Renal cortical epithelial cell (primary cell): ENCODE measurements at places on chromosomes 3 and 15. TPM values are rescaled to one million over a fixed set of nuclear protein-coding genes. Genes with fewer than 3 reads are reported as not detected.

PRSS50 gene
- total RNA-seq = 0.17 TPM in 1 of 2 replicates, not detected in the other

SPESP1 gene
- total RNA-seq = 0.75 and 4.3 TPM in 2 replicates

MEX3B gene
- total RNA-seq = 1.9 and 4.6 TPM in 2 replicates

ASB14 gene
- total RNA-seq = 0.17 TPM in 1 of 2 replicates, not detected in the other

TMCO5A gene
- not detected in 2 replicates for total RNA-seq

RTP3 gene
- not detected in 2 replicates for total RNA-seq

POLQ gene
- total RNA-seq = 0.45 and 3.8 TPM in 2 replicates

CHRFAM7A gene
- total RNA-seq = 2.0 and 4.7 TPM in 2 replicates

HCLS1 gene
- 0.17 and 0.20 TPM in 2 replicates for total RNA-seq

FGF12 gene
- total RNA-seq = 1.2 and 1.6 TPM in 2 replicates

DNAJA4 gene
- 3.3 and 11.1 TPM in 2 replicates for total RNA-seq

ERICH6 gene
- 0.35 TPM in 1 of 2 replicates, not detected in the other for total RNA-seq

UCN2 gene
- total RNA-seq = 4.0 and 11.5 TPM in 2 replicates

KLF15 gene
- total RNA-seq = under 0.01 and 0.50 TPM in 2 replicates

CELF6 gene
- total RNA-seq = 0.15 TPM in 1 of 2 replicates, not detected in the other

SAXO2 gene
- total RNA-seq = under 0.01 and 2.3 TPM in 2 replicates

TMEM108 gene
- total RNA-seq = 0.25 TPM in 1 of 2 replicates, not detected in the other

NCBP2 gene
- total RNA-seq = 76.4 and 94.9 TPM in 2 replicates

FBXW12 gene
- total RNA-seq = not detected in 2 replicates

SUCNR1 gene
- total RNA-seq = 0.17 and 2.1 TPM in 2 replicates

PCOLCE2 gene
- total RNA-seq = 4.7 and 7.3 TPM in 2 replicates

TRPM1 gene
- total RNA-seq = not detected in 2 replicates

CCR4 gene
- not detected in 2 replicates for total RNA-seq

HIGD2B gene
- total RNA-seq = 0.15 TPM in 1 of 2 replicates, not detected in the other

FEM1B gene
- total RNA-seq = 54.1 and 56.3 TPM in 2 replicates

CPLX3 gene
- total RNA-seq = not detected in 2 replicates

LSAMP gene
- 0.55 TPM in 1 of 2 replicates, not detected in the other for total RNA-seq

PCLAF gene
- total RNA-seq = 1.2 and 8.3 TPM in 2 replicates

CCR9 gene
- 0.35 TPM in 1 of 2 replicates, not detected in the other for total RNA-seq

OR5K3 gene
- total RNA-seq = not detected in 2 replicates

IL20RB gene
- total RNA-seq = 0.35 and 0.40 TPM in 2 replicates

SH2D7 gene
- not detected in 2 replicates for total RNA-seq

ECE2 gene
- total RNA-seq = not detected in 2 replicates

PDIA5 gene
- 33.7 and 37.2 TPM in 2 replicates for total RNA-seq

NPAP1 gene
- under 0.01 TPM in 1 of 2 replicates, not detected in the other for total RNA-seq

CACNA2D3 gene
- total RNA-seq = 1.4 and 3.2 TPM in 2 replicates

TM6SF1 gene
- total RNA-seq = 0.52 TPM in 1 of 2 replicates, not detected in the other

KIF7 gene
- 1.4 and 4.1 TPM in 2 replicates for total RNA-seq

LIPH gene
- total RNA-seq = 9.6 and 10.9 TPM in 2 replicates

ACP3 gene
- total RNA-seq = not detected in 2 replicates

KIF9 gene
- total RNA-seq = 16.7 and 19.8 TPM in 2 replicates

FGF7 gene
- 0.15 TPM in 1 of 2 replicates, not detected in the other for total RNA-seq

BCL2A1 gene
- total RNA-seq = 9.9 TPM in 1 of 2 replicates, not detected in the other

CIP2A gene
- 9.6 and 21.9 TPM in 2 replicates for total RNA-seq

MBD4 gene
- 20.8 and 34.7 TPM in 2 replicates for total RNA-seq

KNG1 gene
- 0.99 TPM in 1 of 2 replicates, not detected in the other for total RNA-seq

WDR48 gene
- total RNA-seq = 35.4 and 71.4 TPM in 2 replicates

HES1 gene
- total RNA-seq = 9.4 and 18.6 TPM in 2 replicates

PCSK6 gene
- 1.2 and 11.0 TPM in 2 replicates for total RNA-seq

RLBP1 gene
- total RNA-seq = not detected in 2 replicates

TGM5 gene
- 0.25 and 0.35 TPM in 2 replicates for total RNA-seq

MAP6D1 gene
- total RNA-seq = 2.3 and 2.5 TPM in 2 replicates

COL7A1 gene
- total RNA-seq = 129 and 165 TPM in 2 replicates

GOLGA6A gene
- total RNA-seq = 0.05 TPM in 1 of 2 replicates, not detected in the other

JMJD7 gene
- total RNA-seq = 4.4 and 6.6 TPM in 2 replicates

GOLGA8R gene
- total RNA-seq = 0.35 and 1.6 TPM in 2 replicates

ZBED2 gene
- 13.5 and 15.2 TPM in 2 replicates for total RNA-seq

APOD gene
- not detected in 2 replicates for total RNA-seq

RRP9 gene
- 17.1 and 37.5 TPM in 2 replicates for total RNA-seq

ATP13A4 gene
- total RNA-seq = 0.15 TPM in 1 of 2 replicates, not detected in the other
